Stimulated activated CD4-positive, alpha-beta T cell treated with anti-CD3 and anti-CD28 coated beads, Interleukin-2, amount 100 ng/mL, for 4 hours (primary cell): ENCODE measurements at places on chromosomes 4 and X.

- no peak for DNase-seq
These were observed 566.7 kb downstream of the DMD start for GRCh38 chrX:32644476-32645245.

- DNase-seq = no peak
These were observed at the start of gene PROM1 for GRCh38 chr4:16083241-16084191. Gene PROM1, minus strand, starts transcription at chr4:16084023. Its CDS starts 8,117 bp downstream, at chr4:16075906.

- DNase-seq = no peak
These were observed at the start of gene GPR78 for GRCh38 chr4:8580321-8581093. Gene GPR78, plus strand, starts transcription at chr4:8580392. Its CDS starts 591 bp downstream, at chr4:8580983.

DNA sequence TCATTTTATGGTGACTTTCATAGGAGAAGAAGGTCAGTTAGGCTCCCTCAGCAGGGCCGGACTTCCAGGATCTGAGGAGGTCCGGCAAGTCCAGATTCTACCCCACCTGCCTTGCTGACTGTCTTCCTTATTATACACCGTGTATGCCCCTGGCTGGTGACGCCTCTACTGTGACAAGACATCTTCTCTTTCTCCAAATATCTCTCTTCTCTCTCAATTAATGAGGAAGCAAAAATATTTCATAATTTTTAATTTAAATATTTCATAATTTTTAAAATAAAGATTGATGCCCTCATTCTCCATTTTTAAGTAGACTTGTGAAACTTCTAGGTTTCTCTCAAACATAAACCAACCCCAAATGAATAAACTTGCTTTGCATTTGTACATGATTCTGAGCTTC, 202.5 kb downstream of the NSUN7 start:
- DNase-seq = no peak

DNA sequence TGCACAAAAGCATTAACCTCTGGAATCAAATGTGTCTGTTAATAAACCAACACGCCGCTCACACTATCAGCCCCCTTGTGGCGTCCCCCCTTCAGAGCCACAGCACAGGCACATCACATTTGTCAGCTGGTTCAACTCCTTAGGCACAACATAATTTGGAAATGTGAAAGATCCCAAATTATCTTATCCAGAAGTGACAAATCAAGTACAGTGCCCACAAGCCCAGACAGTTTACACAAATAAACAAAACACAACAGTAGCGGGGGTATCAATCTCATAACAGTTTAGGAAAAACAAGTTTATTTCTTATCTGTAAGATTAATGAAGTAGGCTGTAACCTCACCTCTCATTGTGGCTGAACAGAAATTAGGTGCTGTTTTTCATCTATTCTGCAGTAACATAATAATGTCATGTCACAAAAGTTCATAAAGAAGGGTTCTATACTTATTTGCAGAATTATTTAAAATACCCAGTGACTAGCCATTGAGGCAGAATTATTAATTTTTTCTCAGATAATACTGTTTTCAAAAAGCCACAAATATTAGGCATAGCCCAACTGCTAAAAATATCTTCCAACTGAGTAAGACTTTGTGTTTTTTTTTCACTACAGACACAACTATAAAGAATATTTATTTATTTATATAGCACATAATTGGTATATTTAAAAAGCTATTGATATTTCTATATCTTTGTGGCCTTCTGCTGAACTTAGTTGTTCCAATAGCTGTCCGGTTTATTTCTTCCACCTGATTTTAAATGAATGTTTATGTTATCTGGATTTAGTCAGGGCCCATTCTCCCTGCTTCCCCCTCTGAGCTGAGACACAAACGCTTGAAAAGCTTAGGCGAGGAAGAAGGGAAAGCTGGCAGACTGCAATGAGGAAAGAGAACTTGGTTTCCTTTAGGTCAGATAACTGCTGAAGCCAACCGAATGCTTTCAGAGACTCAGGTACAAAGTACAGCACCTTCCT, 214.7 kb downstream of the QDPR start:
- no peak for DNase-seq
